Activated CD4-positive, alpha-beta T cell treated with anti-CD3 and anti-CD28 coated beads for 36 hours (primary cell): ENCODE measurements at places on chromosomes 6 and 20. TPM values are rescaled to one million over a fixed set of nuclear protein-coding genes. Genes with fewer than 3 reads are reported as not detected.

The RRBP1 gene
- 21.1 TPM for total RNA-seq

- DNase-seq = no peak
- no peaks in the 10 kb centered on the region for H3K27me3 ChIP-seq
- no peak overlapping the region for H3K4me3 ChIP-seq
- H3K36me3 ChIP-seq = no peaks in the 10 kb centered on the region
- no peaks in the 10 kb centered on the region for H3K4me1 ChIP-seq
Measured at GRCh38 chr20:38104285-38104684, 60.8 kb downstream of the TGM2 start.

DNA sequence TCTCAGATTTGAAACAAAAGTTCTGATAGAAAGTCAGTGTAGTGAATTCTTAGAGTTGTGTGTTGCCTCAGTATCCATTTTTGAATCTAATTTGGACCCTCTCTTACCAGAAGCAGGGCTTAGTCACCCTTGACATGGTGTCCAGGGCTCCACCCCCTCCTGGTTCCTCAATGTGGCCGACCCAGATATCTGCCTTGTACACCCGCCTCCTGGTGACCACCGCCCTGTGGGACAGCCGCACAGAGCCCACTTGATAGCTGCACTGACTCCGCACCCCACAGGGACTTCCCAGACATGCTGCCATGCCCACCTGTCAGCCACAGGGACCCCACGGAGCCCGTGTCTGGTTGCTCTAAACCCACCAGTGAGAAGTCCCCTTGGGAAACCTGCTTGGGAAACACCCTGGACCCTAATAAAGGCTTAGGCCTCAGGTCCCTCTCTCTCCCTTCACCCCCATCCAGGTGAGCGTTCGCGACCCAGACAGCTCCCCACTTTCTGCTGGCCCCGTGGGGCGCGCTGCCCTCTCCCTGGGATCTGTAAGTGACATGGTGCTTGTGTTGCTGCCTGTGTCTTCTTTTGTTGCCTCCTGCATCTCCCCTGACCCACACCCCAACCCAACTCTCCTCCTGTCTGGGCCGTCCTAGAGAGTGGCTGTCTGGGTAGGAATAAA is 47.2 kb upstream of the SYNDIG1 start:
- peaks cover 2% of the 10 kb centered on the region for H3K27me3 ChIP-seq
- DNase-seq = no peak
- no peaks in the 10 kb centered on the region for H3K36me3 ChIP-seq
- no peak overlapping the region for H3K4me3 ChIP-seq
- no peaks in the 10 kb centered on the region for H3K4me1 ChIP-seq

DNA sequence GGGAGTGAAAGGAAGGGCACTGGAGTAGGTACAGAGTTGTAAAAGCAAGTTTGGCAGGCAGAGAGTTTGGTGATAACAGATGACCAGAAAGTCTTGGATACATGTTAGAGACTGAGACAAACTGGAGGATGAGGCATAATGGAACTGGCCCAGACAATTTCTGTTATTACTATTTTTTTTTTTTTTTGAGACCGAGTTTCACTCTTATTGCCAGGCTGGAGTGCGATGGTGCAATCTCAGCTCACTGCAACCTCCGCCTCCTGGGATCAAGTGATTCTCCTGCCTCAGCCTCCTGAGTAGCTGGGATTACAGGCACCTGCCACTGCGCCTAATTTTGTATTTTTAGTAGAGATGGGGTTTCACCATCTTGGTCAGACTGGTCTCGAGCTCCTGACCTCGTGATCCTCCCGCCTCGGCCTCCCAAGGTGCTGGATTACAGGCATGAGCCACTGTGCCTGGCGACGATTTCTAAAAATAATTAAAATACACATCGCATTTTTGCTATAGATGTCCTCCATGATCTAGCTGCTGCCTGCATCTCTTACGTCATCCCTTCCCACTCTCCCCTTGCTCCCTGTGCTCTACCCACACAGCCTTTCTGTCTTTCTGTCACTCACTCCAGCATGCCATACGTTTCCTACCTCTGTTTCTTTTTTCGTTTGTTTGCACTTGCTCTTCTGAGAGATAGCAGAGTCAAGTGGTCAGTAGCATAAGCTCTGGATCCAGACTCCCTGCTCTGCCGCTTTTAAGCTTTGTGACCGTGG is 23.5 kb downstream of the MAPK14 start:
- H3K4me1 ChIP-seq = peaks cover 17% of the 10 kb centered on the region
- H3K36me3 ChIP-seq = peaks cover 16% of the 10 kb centered on the region
- no peaks in the 10 kb centered on the region for H3K27me3 ChIP-seq

DNA sequence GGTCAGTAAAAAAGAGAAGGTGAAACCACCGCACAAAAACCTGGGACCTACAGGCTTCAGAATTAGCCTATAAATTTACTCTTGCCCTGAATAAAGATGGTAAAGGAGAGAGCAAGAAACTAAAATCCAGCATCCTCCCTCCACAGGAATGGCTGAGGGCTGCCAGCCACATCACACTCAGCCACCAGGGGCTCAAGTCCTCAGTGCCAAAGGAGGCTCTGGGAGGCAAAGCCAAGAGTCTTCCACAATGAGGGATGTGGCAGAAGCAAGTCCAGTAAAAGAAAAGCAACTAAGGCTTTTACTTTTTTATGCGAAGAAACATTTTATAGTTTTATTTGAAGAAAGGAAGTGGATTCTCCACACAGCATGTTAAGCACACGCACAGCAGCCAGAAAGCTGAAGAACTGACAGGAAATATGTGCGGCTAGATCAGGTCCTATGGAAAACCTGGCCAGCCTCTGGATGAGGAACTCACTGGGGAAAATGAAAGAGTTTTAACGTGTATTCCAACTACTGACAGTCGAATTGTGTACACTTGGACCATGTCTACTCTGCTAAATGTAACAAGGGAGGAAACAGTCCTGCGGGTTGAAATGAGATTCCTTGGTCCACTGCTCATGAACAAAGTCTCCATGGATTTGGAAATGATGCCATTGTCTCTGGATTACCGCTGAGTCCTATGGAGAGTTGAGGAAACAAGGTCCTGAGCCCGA is 219.4 kb upstream of the SSTR4 start:
- no peak for DNase-seq
- H3K27ac ChIP-seq = no peak overlapping the region
- H3K4me1 ChIP-seq = no peaks in the 10 kb centered on the region
- no peaks in the 10 kb centered on the region for H3K27me3 ChIP-seq
- H3K4me3 ChIP-seq = no peak overlapping the region
- H3K36me3 ChIP-seq = no peaks in the 10 kb centered on the region

- H3K36me3 ChIP-seq = no peaks in the 10 kb centered on the region
- DNase-seq = no peak
Measured at GRCh38 chr6:85004361-85004995, 240.1 kb upstream of the TBX18 start.

- DNase-seq = no peak
- H3K4me1 ChIP-seq = no peaks in the 10 kb centered on the region
- no peaks in the 10 kb centered on the region for H3K27me3 ChIP-seq
- no peak overlapping the region for H3K27ac ChIP-seq
Measured at GRCh38 chr6:22445946-22446345, 123.4 kb upstream of the HDGFL1 start.

DNA sequence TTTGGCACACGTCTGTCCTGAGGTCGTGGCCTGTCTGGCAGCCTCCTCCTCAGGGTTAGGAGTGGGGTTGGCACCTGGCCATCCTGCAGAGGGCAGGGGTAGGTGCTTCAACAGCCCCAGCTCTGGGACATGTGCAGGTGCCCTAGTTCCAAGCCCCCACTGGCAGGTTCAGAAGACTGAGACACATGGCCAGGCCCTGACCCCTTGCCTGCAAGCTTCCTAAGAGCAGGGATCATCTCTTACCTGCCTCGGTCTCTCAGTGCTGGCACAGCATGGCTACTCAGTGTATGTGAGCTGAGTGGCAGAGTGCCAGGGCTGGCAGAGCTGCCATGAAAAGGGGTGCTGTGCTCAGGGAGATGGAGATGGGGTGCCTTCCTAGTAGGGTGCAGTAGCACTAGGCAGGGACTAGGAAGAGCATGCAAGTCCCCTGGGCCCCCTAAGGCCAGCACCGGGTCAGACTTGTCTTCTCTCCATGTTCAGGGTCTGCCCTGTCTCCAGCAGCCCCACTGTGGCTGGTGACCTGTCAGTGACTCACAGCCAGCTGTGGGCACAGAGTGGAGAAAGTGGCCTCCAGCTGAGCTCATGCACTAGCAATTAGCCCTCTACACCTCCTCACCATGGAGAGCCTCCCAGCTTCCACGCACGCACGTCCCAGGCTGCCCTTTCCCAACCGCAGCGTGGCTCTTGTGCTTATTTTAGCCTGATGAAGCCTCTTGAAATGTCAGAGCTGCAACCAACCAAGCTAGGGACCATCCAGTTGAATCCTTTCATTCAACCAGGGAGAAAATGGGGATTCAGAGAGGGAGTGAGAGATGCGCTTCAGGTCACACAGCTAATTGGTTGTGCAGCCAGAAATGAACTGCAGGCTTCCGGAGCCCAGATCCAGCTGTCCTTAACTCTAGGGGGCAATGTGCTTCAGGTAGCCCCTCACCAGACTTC is 116.6 kb downstream of the MRPL14 start:
- no peak overlapping the region for H3K4me3 ChIP-seq
- peak; percentile 24 for DNase-seq
- H3K4me1 ChIP-seq = no peaks in the 10 kb centered on the region
- H3K36me3 ChIP-seq = no peaks in the 10 kb centered on the region

The LTA gene
- 396 TPM for total RNA-seq

The HLA-DQA1 gene
- total RNA-seq = 0.61 TPM

The CAGE1 gene
- 0.09 TPM for total RNA-seq

- peaks cover 27% of the 10 kb centered on the region for H3K27me3 ChIP-seq
- H3K27ac ChIP-seq = no peak overlapping the region
- H3K4me1 ChIP-seq = peaks cover 2% of the 10 kb centered on the region
Measured at GRCh38 chr6:34129753-34130152, 16.1 kb downstream of the GRM4 start.

GRCh38 chr6:16228709-16229665 is 9.4 kb upstream of the GMPR start:
- no peak for DNase-seq
- H3K27me3 ChIP-seq = peaks cover 11% of the 10 kb centered on the region
- H3K4me1 ChIP-seq = no peaks in the 10 kb centered on the region
- no peaks in the 10 kb centered on the region for H3K36me3 ChIP-seq

DNA sequence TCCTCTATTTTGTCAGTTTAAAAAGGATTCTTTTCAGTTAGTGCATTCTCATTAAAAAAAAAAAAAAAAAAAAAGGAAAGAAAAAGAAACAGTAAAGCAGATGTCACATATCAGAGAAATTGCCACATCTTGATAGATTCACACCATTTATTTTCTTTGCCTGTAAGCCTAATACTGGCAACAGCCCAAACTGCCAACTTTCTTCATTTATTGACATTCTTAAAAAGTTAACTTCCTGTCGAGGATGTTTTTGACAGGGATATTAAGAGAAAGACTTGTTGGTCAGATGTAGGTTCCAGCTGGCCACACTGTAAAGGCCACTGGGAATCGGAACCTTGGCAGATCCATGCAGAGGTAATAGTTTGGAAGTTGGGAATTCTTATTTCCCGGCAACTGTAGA is 332.6 kb downstream of the NRN1 start:
- peaks cover 29% of the 10 kb centered on the region for H3K4me1 ChIP-seq
- no peak overlapping the region for H3K4me3 ChIP-seq
- H3K27ac ChIP-seq = no peak overlapping the region

DNA sequence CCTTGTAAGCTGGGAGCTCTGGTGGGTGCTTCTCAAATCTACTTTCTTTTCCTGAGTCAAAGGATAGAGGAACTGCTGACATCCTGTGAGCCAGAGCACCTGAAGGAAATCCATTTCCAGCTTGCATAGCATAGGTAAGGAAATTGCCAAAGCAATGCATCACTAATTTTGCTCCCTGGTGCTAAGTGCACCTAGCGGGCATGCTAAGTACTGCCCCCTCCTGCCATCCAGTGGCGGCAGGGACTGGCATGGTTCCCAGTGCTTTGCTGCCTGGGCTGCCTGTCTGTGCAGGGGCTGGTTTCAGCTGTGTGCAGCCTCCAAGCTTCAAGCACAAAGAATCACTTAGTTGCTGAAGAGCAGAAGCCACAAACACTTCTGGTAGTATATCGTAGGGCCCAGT is 63.9 kb downstream of the FARS2 start:
- DNase-seq = peak; percentile 20
- peaks cover 3% of the 10 kb centered on the region for H3K4me1 ChIP-seq
- H3K4me3 ChIP-seq = no peak overlapping the region
- H3K27me3 ChIP-seq = no peaks in the 10 kb centered on the region

GRCh38 chr20:40966103-40966502 is 62.5 kb upstream of the TOP1 start:
- H3K36me3 ChIP-seq = no peaks in the 10 kb centered on the region
- H3K27ac ChIP-seq = no peak overlapping the region
- peaks cover 6% of the 10 kb centered on the region for H3K27me3 ChIP-seq

The ZSWIM3 gene
- 4.2 TPM for total RNA-seq

DNA sequence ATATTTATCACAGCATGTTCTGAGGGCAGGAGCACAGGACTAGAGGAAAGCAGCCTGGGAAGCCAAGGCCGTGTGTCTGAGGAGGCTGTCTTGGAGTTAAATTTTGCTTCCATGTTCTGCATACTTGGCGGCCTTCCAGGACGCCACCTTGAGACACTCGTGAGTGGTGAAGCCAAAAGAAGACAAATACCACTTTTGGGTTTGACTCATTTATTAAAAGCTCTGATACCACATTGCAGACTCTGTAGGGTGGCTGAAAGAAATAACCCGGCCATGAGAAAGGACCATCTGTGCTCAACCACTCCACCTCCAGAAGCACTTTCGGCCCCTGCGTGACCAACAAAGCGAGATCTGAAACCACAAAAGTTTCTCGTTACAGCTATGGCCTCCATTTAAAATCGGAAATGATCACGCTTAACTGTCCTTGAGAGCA is 120.0 kb downstream of the TMEM242 start:
- no peak overlapping the region for H3K4me3 ChIP-seq
- H3K36me3 ChIP-seq = peaks cover 32% of the 10 kb centered on the region
- H3K27me3 ChIP-seq = no peaks in the 10 kb centered on the region
- no peak for DNase-seq

DNA sequence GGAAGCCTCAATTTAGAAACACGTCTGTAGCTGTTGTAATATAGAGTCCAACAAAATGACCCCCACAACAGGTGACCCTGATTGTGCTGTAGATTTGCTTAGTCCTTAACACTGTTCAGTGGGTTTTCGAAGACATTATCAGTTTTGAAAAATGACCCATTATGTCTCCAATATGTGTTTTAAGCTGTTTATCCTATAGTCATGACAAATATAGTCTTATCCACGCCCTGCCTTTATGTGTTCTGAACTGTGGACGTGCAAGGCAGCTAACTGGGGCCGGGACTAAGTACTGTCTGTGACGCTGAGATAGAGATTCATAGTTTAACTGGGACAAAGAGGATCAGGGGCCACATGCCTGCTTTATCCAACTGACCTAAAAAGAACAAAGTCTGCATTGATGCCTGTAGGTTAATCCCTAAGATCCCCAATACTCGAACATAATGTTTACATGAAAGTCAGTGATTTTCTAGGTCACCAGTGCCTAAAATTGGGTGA is 192.4 kb downstream of the CD83 start:
- H3K36me3 ChIP-seq = no peaks in the 10 kb centered on the region
- no peaks in the 10 kb centered on the region for H3K27me3 ChIP-seq
- no peak overlapping the region for H3K4me3 ChIP-seq
- no peak overlapping the region for H3K27ac ChIP-seq
- H3K4me1 ChIP-seq = peaks cover 12% of the 10 kb centered on the region
